ENCODE measurements at places on chromosomes 4 and X.
A peak's percentile ranks its signal among the peaks of the same experiment; 100 is the strongest.

GRCh38 chr4:128812442-128813235, 3.1 kb downstream of the JADE1 start:
- peak; percentile 37 for DNase-seq

GRCh38 chr4:44493924-44494323, 45.3 kb upstream of the KCTD8 start:
- no peak for DNase-seq

DNA sequence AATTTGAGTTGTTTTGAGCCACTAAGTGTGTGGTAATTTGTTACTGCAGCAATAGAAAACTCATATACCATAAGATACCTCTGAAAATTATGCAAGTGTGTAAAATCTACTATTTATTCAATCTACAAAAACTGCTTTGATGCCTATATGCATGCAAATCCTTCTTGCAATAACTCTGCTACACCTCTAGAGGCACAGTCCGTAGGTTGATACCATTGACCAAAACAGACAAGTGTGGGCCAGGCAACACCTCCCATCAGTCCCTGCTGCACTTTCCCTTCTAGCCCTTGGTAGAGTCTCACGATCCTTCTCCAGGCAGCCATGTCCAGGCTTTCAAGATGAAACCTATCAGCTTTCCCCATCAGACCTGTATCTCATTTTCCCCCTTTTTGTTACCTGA, 48.8 kb upstream of the FAM9A start:
- no peak for DNase-seq

DNA sequence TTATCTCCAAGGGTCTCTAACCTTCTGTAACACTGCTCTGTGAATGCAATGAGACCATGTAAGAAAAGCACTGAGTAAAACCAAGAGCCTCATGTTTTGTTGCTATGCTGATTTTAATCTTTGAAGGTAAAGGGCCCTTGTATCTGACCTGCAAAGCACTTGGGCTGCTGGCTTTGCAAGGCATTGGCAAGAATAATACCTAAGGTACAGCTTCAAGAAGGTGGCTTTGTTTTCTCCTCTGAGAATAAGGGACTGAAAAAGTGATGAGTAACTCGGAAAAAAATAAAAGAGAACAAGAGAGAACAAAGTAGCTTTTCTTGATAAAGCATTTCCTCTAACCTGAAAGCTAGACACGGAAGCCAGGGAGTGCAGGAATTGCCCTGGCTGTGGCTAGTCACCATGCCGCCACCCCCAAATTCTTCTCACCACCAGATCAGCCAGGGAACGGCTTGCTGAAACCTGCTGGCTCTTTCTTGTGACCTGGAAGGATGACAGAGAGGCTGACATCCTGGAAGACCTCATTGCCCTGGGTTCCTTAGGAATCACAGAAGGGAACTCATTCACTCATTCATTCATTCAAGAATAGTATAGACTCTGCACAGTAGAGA, 41.8 kb upstream of the HS3ST1 start:
- no peak for DNase-seq

GRCh38 chrX:70336767-70337166, 46.9 kb downstream of the KIF4A start:
- no peak for DNase-seq

DNA sequence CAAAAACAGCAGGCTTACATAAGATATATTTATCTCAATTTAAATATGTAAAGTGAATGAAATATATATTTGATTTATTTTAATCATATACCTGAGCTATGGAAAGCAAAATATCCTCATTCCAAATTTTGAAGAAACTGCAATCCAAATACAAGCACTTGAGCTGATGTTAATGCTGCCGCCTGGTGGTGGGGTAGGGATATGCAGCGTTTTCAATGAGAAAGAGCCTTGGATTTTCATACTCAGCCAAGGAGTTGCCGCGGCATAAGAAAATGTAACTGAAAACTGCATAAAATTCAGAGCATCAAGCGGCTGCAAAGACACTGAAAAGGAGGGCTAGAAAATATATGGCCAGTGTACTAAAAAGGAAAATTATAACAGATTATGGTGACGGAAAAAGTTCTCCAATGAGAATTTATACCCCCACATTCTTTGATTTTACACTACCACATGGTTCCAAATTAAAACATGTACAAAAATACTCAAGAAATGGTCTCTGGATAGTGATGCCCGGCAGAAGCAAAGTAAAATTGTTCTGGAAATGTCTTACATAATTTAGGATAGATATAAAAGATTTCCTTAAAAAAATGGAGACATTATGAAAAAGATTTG, 660.3 kb upstream of the PITX2 start:
- peak; percentile 15 for DNase-seq

DNA sequence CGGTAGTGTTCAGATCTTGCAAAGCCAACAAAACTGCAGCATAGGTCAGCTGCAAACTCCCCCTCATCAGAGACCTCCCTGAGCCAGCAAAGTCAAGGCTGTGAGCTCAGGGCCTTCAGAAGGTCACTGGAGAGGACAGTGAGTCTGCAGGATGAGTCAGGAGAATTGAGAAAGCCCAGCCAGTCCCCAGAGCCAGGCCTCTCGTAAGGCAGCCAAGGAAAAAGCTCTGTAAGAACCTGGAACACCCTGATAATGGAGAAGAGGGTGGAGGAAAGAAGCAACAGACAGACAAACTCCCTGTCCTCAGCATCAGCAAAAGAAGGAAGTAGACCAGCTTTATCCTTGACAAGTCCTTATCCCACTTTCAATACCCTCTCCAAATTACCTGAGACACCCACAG, 33.0 kb downstream of the GRIA3 start:
- no peak for DNase-seq

DNA sequence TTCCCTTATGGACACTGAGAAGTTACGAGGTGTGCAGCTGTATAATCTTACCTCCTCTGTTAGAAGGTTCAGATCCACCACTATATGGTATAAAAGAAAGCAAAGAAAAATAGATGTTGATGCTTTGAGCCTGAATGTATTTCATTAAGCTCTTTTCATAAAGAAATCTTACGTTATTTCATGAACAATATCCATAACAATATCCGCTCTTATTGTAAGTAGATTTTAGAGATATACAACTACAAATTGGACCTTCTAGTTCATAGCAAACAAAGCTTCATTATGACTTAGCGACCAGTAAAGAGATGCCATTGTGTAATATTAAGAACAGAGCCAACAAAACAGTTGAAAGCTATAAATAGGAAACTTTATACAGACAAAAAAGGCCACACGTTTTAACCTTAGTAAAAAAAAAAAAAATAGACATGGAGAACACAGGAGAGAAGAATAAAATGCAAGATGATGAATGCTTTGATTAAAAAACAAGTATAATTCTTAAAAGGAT, 203.6 kb downstream of the PDGFC start:
- no peak for DNase-seq

DNA sequence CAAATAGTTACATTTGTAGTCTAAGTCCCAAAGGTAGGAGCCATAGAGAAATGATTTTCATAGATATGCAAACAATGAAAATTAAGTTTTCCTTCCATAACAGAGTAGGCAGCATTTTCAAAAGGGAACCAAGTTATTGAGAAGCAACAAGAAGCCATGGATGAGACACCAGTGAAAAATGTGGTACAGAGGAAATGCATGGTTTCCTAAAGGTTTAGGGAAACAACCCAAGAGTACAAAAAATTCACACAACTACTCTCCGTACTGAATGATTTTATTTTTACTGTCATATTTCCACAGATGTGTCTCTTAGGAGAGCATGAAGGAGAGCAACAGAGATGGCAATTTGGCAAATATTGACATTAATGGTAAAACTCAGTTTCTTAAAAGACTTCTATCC, 1408.9 kb upstream of the PCDH7 start:
- DNase-seq, result no peak

DNA sequence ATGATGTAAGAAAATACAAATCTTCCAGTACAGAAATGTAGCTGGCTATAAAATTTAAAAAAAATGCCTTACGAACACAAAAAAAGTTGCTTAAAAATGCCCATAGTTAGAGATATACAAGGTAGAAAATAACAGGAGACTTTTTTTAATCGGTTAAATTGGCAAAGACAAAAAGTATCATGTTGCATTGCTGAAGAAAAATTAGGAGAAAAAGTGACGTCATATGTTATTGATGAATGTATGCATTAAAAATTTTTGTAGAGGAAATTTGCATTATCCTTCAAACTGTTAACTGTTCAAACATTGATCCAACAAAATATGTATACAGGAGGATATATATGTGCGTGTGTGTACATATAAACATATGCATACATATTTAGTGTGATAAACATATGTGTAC, 1634.4 kb upstream of the PCDH7 start:
- no peak for DNase-seq

GRCh38 chr4:133618963-133619362, 469.9 kb downstream of the PCDH10 start:
- no peak for DNase-seq

- DNase-seq, result no peak
These were observed 3.0 kb upstream of the PCGF3 start for GRCh38 chr4:702618-703048.

DNA sequence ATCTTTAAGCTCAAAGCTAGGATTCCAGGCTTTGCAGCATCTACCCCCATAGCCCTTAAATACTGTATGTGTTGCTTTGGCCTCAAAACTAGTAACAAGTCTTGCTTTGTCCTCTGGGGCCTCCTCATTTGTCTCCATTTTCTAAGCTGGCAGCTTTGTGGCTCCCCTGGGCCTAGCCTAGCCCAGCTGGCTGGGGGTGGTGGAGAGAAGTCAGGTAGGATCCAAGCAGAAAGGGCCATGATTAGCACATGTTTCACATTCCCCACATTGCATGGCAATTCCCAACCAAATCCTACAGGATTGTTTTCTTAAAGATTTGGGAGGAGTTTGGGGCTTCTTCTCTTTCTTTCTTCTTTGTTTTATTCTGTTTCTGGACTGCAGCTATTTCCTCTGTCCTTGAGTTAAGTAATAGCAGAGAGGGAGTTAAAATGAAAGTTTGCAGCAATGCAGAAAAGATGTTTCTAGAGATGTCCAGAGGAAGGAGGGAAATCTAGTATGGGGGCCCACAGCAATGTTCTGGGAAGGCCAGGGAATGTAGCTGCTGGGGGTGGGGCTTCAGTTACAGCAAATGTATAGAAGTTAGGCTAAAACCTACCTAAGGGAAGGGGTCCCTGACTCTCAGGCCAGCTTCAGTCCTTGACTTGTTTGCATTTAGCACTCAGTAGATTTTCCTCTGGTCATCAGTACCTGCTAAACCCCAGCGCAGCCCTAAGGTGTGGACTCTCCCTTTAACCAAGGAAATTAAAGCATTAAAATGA, 92.1 kb downstream of the SHROOM4 start:
- DNase-seq, result no peak

DNA sequence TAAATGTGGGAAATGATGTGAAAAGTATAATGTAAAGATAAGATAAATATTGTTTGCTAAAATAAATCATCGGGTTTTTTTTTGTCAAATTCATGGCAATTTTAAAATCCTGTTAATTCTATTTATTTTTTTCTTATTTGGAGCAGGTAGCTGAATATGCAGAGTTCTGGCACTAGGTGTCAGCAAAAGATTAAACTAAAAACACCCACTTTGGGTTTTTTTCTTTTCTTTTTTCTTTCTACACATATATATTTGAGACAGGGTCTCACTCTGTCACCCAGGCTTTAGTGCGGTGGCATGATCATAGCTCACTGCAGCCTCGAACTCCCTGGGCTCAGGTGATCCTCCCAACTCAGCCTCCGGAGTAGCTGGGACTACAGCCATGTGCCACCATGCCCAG, 6.9 kb upstream of the RAP2C start:
- DNase-seq, result no peak

GRCh38 chrX:44935640-44936039, 62.7 kb downstream of the KDM6A start:
- DNase-seq, result no peak

GRCh38 chr4:183099537-183100297, 660 bp downstream of the WWC2 start:
- peak; percentile 4 for DNase-seq

GRCh38 chrX:97494756-97495372, 611.2 kb downstream of the RPA4 start:
- no peak for DNase-seq

DNA sequence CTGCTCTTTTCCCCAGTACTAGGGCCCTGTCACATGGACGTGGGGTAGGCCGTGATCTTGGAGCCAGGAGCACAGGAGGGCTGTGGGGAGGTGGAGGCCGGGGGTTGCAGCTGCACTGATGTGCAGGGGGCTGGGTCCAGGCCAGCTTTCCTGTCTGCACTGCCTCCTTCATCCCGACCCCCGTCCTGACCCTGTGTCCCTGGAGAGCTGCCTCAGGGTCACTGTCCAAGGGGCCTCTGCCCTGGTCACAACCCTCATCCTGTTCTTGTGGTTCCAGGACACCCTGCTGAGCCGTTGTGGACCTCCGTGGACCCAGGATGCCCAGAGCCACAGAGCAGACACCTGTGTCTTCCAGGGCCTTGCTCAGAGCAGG, 91.7 kb upstream of the ADRA2C start:
- DNase-seq, result no peak

GRCh38 chr4:184288451-184289178, 70.9 kb upstream of the ENPP6 start:
- no peak for DNase-seq

- DNase-seq, result no peak
These were observed 34.0 kb downstream of the SLC9A6 start for GRCh38 chrX:136019226-136019625.

DNA sequence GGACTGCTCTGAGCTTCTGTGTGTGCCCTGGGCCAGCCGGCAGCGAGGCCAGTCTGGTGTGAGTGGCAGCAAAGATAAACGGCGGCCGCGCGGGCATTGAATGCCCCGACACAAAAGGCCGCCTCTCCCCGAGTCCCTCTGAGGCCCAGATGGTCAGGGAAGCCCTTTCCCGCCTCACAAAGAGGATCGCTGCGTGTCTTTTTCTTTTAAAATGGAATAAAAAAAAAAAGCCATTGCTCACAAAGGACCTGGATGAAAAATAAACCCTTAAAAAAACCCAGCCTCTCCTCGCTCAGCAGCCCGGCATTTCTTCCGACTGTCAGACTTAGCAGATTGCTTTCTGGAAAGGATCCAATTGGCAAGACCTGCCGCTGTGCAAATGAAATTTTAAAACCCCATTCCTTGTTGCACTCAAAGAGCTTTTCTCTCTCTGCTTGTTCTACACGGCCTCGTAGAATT, 578.7 kb downstream of the BCOR start:
- no peak for DNase-seq

- no peak for DNase-seq
These were observed 45.5 kb downstream of the XIAP start for GRCh38 chrX:123905332-123905731.

- peak; percentile 58 for DNase-seq
These were observed 35.3 kb downstream of the FRMD7 start for GRCh38 chrX:132092439-132093065.

DNA sequence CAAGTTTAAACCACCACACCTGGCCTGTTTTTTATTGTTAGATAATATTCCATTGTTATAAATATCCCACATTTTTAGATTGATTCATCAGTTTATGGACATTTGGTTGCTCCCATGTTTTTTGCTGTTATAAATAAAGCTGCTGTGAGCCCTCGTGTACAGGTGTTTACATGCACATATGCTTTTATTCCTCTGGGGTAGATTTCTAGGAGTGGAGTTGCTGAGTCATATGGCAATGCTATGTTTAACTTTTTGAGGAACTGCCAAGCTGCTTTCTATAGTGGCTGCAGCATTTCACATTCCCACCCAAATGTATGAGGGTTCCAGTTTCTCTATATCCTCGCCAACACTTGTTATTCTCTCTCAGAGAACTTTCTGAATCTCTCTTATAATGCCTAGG, 90.5 kb downstream of the TBL1X start:
- DNase-seq, result no peak

GRCh38 chr4:99301376-99302164, 10.8 kb upstream of the ADH1A start:
- no peak for DNase-seq
